Sciatic nerve (tissue), 2 donors: ENCODE measurements at places on chromosomes 11 and 22. TPM values are rescaled to one million over a fixed set of nuclear protein-coding genes. Genes with fewer than 3 reads are reported as not detected.

GNAZ gene
- total RNA-seq, result 22.8 TPM

NRXN2 gene
- total RNA-seq, result 13.7 TPM

DGCR2 gene
- total RNA-seq, result 37.2 TPM

OR6A2 gene
- 0.18 TPM for total RNA-seq

PYGM gene
- 8.1 TPM for total RNA-seq

C22orf42 gene
- total RNA-seq, result not detected

VSIG10L2 gene
- not detected for total RNA-seq
